ENCODE measurements at places on chromosomes 2 and 18.

DNA sequence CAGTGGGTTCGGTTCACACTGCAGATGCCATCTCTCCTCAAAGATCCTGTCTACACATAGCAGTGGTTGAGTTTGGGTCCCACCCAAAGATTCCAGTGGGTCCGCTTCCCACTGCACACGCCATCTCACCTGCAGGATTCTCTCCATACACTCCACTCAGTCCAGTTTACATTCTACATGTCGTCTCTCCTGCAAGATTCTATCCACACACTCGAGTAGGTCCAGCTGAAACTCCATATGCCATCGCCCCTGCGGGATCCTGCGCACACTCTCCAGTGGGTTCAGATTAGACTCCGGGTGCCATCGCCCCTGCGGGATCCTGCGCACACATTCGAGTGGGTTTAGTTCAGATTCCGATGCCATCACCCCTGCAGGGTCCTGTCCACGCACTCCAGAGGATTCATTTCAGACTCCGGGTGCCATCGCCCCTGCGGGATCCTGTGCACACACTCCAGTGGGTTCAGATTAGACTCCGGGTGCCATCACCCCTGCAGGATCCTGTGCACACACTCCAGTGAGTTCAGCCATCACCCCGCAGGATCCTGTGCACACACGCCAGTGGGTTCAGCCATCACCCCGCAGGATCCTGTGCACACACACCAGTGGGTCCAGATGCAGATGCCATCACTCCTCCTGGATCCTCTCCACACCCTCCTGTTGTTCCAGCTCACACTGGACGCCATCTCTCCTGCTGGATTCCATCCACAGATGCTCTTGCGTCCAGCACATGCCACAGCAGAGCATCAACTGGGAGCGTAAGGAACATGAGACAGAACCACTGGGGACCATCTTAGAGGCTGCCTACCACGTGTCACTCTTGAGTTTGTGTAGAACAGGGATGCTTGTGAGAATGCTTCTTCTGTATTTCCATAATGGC, 3.0 kb upstream of the PXDN start:
- DNase-seq: no peak

DNA sequence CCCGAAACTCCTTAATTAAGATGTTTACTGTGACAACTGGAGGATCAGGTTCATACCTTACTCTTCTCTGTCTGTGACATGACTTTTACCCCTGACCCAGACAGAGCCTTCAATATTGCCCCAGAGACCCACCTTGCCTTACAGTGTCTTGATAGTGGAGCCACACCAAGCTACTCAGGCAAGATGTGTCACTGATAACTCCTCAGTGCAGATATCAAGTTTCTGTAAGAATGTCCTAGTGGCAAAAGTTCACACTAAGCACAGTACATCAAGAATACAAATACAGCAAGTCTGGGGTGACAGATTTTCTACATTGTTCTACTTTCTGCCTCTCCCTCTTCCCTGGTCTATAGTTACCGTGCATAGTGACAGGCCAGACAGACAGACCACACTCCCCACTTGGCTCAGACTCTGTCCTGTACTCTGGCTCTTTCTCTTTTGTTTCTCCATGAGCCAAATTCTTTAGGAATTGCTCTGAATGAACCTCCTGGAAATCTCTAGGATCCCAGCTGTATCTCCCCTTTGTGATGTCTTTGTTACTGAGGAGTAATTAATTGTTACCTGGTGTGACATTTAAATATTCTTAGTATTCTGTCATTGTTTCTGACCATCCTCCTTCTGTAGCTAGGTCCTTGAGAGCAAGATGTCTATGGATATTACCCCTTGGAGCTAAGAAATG, 24.1 kb upstream of the APOB start:
- DNase-seq: no peak

GRCh38 chr2:171741189-171741588, 53.9 kb downstream of the DYNC1I2 start:
- DNase-seq: peak; percentile 60

DNA sequence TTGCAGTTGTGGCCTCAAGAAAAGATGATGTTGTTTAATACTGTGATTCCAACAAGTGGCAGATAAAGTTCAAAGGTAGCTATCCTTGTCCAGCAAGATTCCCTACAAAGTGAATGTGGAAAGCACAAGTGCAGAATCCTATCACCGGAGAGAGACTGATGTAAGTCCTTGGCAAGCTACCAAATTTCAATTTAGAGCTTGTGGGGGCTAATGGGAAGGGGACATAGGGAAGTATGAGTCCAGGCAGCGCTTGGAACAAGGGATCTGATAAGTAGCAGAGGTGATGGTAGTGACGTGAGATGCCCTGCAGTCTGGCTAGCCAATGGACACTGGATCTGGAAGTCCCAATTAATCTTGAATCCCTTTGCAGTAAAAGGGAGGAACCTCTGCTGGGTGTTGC, 165.2 kb upstream of the DTNA start:
- no peak for DNase-seq

GRCh38 chr2:74922592-74923227, 35.7 kb upstream of the POLE4 start:
- no peak for DNase-seq

DNA sequence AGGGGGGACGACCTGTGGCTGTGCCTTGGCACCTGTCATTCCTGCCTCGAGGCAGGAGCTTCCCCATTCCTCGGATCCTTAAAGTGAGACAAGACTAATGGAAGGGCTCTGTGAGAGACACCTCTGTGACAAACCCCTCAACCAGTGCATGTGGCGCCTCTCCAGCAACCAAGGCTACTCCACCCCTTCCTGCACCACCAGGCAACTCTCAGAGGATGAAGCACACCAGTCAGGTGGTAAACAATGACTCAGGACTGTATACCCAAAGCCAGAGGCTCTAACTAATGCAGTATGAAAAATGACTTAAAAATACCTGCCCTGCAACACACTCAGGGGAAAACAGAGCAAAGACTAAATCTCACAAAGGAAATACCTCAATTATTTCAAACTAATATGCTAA, 136.9 kb downstream of the UXS1 start:
- peak; percentile 36 for DNase-seq

GRCh38 chr2:35454966-35455638, 900.5 kb upstream of the CRIM1 start:
- DNase-seq: peak; percentile 74

GRCh38 chr18:50751490-50751889, 68.3 kb downstream of the MRO start:
- no peak for DNase-seq

DNA sequence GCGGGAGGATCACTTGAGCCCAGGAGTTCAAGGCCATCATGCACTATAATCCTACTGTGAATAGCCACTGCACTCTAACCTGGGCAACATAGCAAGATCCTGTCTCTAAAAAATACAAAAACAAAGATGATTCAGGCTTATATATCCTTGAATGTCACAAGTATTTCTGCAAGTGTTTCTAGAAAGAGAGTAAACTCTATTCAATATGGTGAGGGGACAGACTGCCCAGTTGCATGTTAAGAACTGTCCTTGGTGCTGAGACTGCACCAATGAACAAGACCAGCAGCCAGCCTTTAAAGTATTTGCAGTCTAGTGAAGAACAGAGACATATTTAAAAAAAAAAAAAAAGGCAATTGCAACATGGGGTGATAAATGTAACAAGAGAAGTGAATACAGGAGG, 16.4 kb downstream of the MAP3K19 start:
- DNase-seq: peak; percentile 65

GRCh38 chr18:51753365-51754057, 556.0 kb upstream of the MEX3C start:
- DNase-seq: no peak

GRCh38 chr2:231361701-231362554, 33.6 kb upstream of the B3GNT7 start:
- DNase-seq: no peak

DNA sequence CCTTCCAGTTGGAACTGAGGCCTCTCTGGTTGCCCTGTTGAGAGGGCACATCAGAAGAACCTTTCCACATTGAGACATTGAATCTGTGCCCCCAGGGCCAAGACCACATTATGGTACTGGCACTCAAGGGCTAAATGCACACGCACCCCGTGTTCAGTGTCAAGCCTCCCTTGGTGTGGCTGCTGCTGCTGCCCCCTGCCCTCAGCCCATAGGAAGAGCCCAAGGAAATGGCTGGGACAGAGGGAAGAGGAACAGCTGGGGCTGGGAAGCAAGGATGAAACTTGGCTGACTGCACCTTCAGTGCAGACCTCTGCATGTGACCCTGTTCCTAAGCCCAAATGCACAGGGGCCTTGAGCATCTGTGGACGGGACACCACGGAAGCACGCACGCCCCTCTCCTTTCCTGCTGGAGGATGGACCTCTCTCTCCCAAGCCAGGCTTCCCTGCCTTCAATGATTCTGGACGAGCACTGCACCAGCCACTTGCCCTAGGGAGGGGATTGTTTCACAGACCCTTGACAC, 40.2 kb downstream of the NIFK start:
- DNase-seq: no peak

GRCh38 chr2:217058791-217059755, 199.2 kb upstream of the TNP1 start:
- DNase-seq: peak; percentile 70

DNA sequence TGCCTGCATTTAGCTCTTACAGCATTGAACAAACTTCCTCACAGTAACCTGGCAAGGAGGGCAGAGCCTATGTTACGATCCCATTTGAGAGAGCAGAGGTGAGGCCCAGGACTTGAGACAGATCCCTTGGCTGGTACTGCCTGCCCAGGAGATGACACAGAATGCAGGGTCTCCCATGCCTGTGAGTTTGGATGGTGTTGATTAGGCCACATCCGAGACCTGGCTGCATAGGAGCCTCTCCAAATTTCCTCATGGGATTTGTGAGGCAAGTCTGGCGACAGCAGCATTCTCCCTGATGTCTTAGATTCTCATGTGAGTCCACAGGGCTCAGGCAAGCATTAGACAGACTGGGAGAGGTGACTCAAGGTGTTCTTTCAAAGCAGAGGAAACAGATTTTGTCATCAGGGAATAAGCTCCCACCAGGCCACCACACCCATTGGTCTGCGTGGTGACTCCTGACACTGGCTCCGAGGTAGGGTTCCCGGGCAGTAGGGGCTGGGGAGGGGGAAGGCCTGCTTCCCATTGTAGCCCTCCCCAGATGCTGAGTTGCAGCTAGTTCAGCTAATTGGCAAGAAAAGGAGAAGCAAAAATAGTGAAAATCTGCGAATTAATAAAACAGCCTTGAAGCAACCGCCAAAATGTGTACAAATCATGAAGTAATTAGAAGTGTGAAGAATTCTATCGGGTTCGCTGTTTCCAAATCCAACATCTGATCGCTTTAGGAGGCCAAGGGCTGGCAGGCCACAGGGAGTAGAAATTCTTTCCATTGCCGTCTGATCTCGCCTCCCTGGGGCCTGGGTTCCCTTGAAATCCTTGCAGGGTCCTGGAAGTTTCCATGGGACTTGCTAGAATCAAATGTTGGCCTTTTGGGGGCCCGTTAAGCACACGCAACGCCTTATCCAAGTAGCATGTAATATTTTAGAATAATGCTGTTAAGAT, 68.0 kb downstream of the MAPK4 start:
- DNase-seq: no peak

DNA sequence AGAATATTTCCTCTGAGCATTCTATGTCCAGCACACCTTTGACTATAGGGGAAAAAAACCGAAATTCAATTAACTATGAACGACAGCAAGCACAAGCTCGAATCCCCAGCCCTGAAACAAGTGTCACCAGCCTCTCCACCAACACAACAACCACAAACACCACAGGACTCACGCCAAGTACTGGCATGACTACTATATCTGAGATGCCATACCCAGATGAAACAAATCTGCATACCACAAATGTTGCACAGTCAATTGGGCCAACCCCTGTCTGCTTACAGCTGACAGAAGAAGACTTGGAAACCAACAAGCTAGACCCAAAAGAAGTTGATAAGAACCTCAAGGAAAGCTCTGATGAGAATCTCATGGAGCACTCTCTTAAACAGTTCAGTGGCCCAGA, 79.4 kb upstream of the FAM117B start:
- DNase-seq: no peak

- no peak for DNase-seq
These were observed 60.1 kb downstream of the ASAP2 start for GRCh38 chr2:9266711-9267110.

DNA sequence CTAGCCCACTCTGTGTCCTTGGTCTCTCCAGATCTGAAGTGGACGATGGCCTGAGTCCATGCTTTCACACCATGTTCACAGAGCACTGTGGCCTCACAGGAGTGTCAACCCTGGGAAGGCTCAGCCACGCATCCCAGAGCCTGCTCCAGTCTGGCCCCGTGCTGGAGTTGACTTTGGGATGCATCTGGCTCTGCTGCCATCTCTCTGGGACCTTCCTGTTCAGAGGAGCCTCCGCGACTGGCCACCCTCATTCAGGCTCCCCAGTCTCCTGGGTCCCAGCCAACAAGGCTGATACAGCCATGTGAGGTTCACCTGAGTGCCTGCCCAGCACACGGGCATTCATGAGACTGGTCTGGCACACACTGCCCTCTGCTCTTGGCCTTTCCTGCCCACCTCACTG, 199.7 kb upstream of the RAB6C start:
- no peak for DNase-seq

Measured in renal cortical epithelial cell (primary cell).